ENCODE measurements at places on chromosomes 7 and 10. TPM values are rescaled to one million over a fixed set of nuclear protein-coding genes. Genes with fewer than 3 reads are reported as not detected.

DNA sequence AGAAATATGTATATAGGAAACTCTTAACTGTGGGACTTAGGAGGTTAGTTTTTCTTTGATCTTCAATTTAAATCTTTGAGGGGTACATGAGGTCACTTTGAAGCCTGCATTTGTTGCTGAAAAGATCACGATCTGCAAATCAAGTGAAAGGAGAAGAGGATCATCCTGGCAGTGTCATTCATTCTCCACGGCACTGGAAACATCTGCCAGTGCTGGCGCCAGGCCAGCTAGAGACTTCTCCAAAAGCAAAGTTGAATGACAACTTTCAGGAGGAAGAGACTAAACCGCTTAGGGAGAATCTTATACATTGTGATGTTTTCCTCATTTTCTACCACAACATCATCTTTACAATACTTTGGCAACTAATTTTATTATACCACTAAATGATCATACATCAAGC lies 42.5 kb downstream of the MRC1 start:
- no peak for DNase-seq

The CRHR2 gene
- total RNA-seq: not detected

DNA sequence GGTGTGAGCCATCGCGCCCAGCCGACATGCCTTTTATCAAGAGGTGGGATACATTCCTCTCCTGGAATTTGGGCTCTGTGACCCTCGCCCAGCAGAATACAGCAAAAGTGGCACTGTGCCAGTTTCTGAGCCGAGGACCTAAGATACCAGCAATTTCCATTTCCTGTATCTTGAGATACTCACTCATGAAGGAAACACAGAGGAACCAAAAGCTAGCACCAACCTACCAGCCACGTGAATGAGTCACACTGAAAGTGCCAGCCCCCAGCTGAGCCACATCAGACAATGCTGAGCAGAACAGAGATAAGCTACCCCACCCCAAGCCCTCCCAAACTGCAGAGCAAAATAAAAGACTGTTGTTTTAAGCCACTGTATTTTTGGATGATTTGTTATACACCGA lies 56.3 kb downstream of the CACUL1 start:
- no peak for DNase-seq

DNA sequence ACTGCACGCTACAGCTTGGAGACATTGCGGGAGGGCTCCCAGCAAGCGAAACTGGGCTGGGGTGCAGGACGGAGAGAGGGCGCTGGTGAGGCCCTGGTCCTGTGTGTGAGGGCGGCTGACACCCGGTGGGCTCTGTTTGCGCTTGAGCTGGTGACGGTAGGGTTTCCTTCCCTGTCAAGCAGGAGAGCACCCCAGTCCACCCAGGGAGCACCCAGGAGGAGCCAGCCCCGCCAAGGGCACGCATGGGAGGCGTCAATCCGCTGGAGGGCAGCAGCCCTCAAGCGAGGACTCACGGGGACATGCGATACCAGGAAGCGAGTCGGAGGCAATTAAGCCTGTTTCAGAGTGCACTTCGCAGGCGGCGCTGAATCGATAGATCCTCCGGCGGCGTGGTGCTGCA lies 109.4 kb downstream of the MAD1L1 start:
- DNase-seq: no peak

The LRRC17 gene
- 2.3 TPM for total RNA-seq

DNA sequence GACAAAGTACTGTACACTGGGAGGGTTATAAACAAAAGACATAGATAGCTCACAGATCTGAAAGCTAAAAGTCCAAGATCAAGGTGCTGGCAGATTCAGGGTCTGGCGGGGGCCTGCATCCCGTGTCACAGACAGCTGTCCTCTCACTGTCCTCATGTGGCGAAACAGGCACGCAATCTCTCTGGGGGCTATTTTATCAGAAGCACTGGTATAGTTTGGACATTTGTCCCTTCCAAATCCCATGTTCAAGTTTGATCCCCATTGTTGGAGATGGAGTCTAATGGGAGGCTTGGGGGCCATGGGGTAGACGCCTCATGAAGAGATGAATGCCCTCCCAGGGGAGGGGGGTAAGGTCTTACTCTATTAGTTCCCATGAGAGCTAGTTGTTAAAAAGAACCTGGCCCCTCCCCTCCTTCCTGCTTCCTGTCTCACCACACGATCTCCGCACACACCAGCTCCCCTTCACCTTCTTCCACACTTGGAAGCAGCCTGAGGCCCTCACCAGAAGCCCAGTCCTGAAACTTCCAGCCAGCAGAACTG lies 72.5 kb upstream of the UCN3 start:
- no peak for DNase-seq

DNA sequence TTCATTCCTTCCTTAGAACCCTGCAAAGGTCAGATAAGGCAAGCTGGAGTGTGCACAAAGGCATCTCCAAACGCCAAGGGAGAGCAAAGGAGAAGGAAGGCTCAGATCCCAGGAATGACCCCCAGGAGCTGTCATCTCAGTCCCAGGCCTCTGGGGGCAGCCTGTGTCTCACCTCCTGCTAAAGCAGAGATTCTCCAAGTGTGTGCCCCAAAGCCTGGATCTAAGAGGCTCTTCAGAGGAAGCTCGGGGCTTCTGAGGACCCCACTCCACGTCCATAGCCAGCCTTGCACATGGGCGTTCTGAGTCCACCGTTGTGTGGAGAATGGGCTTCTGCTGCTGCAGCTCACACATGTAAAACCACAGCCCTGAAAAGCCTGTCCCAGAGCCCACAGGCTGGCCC lies 5.1 kb upstream of the GRID1 start:
- no peak for DNase-seq

GRCh38 chr7:93515144-93515543 lies 59.4 kb downstream of the CALCR start:
- DNase-seq: no peak

The RPP30 gene
- total RNA-seq: 53.5 TPM

DNA sequence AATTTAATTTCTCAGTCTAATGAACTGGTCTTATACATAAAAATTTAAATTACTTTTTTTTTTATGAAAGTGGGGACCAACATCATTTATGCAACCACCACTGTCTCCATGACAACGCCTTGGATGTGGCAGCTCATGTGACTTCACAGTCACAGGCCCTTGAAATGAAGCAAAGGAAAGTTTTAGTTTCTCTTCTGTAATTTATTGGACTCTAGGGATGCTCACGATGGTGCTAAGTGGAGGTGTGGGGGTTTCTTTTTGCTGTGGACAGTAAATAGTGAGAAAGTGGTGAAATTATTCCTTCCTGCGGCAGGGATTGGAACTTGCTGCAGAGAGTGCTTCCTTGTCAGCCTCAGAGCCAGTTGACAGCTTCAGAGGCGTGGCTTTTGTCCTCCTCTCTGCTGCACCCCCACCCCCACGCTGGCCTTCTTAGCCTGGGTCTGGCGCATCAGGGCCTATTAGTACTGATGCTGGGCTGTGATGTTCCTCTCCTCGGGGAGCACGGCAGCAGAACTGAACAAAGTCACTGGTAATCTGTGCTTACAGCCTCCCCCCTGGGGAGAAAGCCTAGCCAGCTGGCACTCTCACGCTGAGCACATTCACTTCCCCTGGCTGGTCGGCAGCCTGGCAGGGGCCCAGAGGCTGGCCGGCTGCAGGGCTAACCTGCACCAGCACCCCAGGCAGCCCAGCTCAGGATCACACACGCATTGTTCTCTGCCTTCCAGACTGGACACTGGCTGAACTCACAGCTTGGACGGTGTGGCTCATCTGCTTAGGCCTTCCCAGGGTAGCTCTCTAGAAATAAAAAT lies 517.5 kb upstream of the GALNT17 start:
- no peak for DNase-seq

GRCh38 chr10:125455431-125455830 lies 227.5 kb downstream of the TEX36 start:
- DNase-seq: no peak

DNA sequence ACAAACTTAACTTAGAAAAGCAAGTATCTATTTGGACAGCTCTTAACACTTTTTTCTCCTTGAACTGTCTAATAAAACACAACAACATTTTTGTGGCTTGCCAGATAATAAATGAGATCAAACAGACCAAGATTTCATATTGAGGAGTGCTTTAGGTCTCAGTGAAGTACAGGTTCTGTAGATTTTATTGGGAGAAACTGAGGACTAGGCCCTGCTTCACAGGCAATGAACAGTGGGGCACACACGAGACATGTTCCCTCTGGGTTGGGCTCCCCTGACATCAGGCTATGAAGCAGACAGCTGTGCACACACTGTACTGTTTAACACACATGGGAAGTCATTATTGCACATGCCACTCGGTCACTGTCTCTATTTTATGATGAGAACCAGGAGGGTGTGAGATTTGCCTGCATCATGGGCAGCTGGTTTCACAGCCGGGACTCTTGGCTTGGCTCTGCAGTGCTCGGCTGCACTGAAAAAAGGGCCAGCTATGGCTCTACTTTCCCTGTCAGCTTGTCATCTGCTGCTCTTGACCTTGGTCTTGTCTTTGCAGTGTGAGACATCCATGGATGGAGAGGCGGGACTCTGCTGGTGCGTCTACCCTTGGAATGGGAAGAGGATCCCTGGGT lies 4.2 kb downstream of the IGFBP1 start:
- no peak for DNase-seq

The SLC29A4 gene
- total RNA-seq: 120 TPM

- DNase-seq: no peak
Observed at GRCh38 chr7:25025218-25025671, 45.3 kb upstream of the OSBPL3 start.

- no peak for DNase-seq
Observed at GRCh38 chr10:123580426-123580825, 85.7 kb upstream of the GPR26 start.

DNA sequence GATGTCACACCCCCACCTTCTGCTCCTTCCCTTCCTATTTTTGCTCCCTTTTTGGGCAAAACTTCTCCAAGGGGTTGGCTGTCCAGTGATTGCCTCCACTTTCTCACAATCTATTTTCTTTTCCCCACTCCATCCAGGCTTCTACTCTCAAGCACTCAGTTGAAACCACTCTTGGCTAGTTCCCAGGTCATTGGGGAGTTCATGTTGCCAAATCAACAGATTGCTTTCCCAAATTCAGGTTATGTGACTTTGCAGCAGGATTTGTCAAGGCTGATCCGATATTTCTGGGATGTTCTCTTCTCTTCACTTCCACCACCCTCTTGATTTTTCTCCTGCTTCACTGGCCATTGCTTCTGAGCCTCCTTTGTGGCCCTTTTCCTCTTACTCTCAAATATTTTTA lies 258.7 kb upstream of the SLC26A5 start:
- DNase-seq: no peak

The CYP3A7 gene
- not detected for total RNA-seq

GRCh38 chr7:81845744-81846241 lies 75.9 kb upstream of the HGF start:
- DNase-seq: no peak

DNA sequence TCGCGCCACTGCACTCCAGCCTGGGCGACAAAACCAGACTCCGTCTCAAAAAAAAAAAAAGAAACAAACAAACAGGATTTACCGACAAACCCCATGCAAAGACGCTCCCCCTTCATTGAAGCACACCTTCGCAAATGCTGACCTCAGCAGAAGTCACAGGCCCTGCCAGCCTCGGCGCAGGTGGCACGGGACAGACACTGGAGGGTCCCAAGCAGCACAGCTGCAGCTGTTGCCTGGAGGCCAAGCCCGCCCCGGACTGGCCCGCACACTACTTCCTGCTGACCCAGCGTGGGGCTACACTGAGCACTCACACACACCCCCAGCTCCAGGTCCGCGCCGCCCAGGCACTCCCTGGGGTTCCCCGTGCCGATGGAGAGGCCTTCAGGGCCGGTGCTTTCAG lies 31.2 kb downstream of the SNX8 start:
- no peak for DNase-seq

- DNase-seq: no peak
Observed at GRCh38 chr7:43083106-43083505, 29.3 kb upstream of the HECW1 start.

DNA sequence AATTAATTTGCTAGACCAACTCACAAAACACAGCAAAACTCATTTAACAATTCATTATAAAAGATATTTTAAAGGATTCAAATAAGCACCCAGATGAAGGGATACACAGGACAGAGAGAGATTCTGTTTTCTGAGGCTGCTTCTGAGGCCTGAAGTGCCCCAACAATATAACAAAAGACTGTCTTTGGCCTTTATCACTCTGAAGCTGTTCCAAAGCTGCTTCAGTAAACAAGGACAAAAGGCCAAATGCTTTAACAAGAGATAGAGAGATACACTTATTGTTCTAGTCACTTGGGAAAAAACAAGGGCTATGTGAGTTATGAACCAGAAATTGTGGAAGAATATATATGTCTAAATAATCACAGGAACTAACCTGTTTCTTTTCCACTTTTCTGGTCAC lies 223.7 kb downstream of the CXCL12 start:
- no peak for DNase-seq

- DNase-seq: no peak
Observed at GRCh38 chr7:94513565-94513860, 3.9 kb downstream of the CASD1 start.

DNA sequence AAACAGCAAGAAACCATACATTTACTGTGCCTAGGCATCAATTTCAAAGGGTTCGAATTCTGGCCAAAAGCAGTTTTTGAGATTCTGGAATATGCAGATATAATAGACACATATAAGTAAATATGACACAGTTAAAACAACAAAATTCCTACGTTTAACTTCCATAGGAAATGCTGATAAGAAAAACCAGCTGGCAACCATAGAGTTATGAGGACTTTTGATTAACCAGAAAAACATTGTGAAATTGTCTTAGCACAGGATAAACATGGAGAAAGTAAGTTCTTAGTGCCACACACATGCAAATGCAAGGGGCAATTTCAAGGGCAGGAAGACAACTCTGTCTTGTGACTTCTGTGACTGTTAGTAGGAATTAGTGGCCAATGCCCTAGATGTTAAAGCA lies 702.1 kb downstream of the TNS3 start:
- DNase-seq: no peak

The PRTFDC1 gene
- total RNA-seq: 35.4 TPM

GRCh38 chr10:72322280-72323058 lies 32.2 kb downstream of the DNAJB12 start:
- DNase-seq: no peak
